Stimulated activated CD8-positive, alpha-beta memory T cell treated with anti-CD3 and anti-CD28 coated beads, Interleukin-15, amount 100 ng/mL, for 24 hours (primary cell): ENCODE measurements at places on chromosomes 5 and 9.

- no peak for DNase-seq
These were observed 289.3 kb downstream of the FANCC start for GRCh38 chr9:95027914-95028852.

- DNase-seq: no peak
These were observed 25.8 kb downstream of the WNT8A start for GRCh38 chr5:138109463-138110265.

GRCh38 chr5:131672776-131673175 is 37.7 kb upstream of the RAPGEF6 start:
- DNase-seq: no peak

DNA sequence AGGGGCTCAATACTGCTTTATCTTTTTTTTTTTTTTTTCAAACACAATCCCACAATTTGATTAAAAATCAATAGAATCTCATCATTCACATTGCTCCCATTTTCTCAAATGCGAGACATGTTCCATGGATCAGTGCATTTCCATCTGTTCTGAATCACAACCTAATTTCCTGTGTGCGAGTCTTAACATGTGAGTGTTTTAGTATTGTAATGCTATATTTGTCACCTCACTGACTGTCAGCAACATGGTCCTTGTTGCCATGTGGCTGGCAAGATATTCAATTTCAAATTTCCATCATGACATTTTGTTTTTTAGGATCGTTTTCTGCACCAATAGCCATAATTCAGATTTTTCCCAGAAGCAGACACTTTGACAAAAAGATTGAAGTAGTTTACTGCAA is 233.2 kb upstream of the PRDM9 start:
- no peak for DNase-seq

DNA sequence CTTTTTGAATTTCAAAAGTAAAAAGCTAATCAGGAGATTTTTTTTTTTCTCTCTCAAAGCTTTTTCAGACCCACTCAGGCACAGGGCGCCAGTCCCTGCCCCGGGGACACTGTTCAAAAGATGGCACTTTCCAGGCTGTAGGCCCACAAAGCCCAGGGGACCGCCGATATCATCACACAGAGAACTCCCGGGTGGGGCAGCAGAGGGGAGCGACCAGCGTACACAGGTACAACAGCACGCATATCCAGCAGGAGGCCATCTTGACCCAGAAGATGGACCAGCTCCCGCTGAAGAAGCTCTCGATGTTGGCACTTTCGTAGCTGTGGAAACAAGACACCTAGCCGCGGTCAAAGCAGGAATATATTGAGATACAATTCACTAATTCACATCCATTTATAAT is 108.3 kb downstream of the THBS4 start:
- DNase-seq: no peak

DNA sequence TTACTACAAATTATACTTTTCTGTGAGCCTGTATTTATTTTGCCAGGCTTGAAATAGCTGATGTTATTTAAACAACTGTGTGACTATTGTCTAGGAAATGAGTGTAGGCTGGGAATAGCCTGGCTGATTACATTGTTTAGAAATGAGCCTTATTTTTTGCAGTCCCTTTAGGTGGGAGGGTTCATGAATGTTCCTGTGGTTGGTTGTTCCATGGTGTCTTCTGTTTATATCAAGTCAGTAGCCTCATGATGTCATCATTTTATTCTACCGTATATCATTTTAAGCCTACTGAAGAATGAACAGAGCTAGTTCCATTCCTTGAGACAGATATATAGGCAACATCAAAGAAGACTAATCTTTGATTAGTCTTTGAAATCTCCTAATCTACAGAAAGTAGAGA is 53.1 kb downstream of the MAP1B start:
- no peak for DNase-seq

- DNase-seq: no peak
These were observed 118.5 kb upstream of the ERCC6L2 start for GRCh38 chr9:95756986-95757385.

DNA sequence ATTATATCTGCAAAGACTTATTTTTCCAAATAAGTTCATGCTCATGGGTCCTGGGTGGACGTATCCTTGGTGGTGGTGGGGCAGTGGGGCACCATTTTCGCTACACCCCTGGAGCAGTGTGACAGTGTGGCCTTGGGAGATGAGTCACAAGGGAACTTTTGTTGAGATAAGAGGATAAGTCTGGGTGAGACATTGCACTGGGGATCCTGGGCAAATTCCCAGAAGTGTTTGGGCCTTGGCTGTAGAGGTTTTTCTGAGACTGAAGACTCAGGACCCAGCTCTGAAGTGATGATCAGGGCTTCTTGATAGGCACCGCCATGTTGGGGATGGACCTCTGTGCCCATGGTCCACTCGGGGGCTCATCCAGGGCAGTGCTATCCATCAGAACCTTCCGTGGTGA is 149.4 kb downstream of the MACROH2A1 start:
- no peak for DNase-seq

GRCh38 chr5:94025788-94026473 is 284.5 kb upstream of the POU5F2 start:
- DNase-seq: no peak

DNA sequence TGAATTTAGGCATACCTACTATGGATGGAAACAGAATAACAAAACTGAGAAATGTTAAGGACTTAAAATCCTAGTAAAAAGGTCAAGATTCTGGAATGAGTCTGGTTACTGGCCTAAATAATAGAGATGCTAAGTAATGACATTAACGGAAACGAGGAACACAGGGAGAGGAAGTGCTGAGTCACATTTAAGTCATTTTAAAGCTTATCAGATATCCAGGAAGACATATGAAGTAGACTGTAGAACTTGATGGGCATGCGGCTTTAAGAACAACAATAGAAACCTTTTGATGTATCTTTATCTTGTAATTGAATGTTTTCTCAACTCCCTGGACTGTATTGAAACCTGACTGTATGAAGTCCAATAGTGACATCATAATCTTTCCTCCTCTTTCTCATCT is 1251.4 kb upstream of the CDH6 start:
- no peak for DNase-seq

- DNase-seq: no peak
These were observed 129.7 kb upstream of the BOD1 start for GRCh38 chr5:173746047-173746646.

- no peak for DNase-seq
These were observed 11.0 kb downstream of the SPINK14 start for GRCh38 chr5:148179234-148179824.

DNA sequence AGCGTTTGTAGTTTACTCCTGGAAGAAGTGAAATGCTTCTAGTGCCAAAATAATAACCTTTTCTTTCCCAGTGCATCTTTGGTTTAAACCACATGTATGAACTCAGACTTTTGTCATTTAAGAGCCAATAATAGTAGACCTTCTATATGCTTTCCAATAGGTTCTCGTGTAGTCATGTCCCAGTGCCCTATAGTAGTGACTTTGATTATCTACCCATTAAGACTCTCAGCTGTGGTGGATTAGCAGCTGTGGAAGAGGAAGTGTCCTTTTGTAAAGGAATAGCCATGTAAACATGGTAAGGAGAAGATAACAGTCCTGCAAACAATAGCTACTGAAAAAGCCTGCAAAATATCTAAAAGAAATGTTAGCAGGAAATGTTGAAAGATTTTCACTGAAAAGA is 765.3 kb downstream of the MTRR start:
- DNase-seq: no peak

DNA sequence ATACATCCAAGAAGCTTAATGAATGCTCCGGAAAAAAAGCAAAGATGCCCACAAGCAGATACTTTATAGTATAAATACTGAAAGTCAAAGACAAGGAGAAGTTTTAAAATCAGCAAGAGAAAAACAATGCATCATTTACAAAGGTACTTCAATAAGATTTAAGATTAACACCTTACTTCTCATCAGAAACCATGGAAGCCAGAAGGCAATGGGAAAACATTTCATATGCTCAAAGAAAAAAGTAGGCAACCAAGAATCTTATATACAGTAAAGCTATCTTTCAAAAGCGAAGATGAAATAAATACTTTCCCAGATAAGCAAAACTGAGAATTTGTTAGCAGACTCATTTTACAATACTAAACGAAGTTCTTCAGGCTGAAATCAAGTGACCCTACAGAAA is 51.1 kb downstream of the ABHD17B start:
- no peak for DNase-seq

DNA sequence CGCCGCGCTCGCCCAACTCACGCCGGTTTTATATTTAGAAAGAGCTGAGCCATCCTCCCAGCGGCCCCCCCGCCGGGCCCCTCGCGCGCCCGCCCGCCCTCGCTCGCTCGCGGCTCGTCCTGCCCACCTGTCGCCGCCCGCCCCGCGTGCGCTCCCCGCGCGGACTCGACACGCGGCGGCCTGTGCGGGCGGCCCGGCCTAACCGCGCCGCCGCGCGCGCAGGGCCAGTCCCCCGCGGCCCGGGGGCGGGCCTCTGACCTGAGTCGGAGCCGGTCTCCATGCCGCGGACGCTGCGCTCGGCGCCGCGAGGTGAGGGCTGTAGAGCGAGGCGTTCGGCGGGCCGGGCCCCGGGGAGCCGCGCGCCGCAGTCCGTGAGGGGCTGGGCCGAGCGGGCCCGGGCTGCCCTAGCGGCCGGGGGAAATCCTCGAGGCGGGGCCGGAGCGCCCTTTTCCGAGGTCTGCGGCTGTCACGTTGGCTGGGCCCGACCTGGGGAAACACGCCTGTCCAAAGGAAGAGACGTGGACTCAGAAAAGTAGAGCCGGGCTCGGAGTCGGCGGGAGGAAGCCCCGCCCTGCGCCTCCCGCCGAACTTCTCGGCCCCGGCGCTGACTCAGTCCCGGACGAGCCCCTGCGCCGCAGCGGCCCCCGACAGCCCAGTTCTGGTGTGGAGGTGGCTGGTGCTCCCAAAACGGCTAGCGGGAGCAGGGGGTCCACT is at the start of gene ECPAS:
ECPAS (minus strand) TSS at position 526 of the 714 bp plus-strand sequence. CDS start 11,465 bp downstream, outside the sequence.
- peak; percentile 47 for DNase-seq

DNA sequence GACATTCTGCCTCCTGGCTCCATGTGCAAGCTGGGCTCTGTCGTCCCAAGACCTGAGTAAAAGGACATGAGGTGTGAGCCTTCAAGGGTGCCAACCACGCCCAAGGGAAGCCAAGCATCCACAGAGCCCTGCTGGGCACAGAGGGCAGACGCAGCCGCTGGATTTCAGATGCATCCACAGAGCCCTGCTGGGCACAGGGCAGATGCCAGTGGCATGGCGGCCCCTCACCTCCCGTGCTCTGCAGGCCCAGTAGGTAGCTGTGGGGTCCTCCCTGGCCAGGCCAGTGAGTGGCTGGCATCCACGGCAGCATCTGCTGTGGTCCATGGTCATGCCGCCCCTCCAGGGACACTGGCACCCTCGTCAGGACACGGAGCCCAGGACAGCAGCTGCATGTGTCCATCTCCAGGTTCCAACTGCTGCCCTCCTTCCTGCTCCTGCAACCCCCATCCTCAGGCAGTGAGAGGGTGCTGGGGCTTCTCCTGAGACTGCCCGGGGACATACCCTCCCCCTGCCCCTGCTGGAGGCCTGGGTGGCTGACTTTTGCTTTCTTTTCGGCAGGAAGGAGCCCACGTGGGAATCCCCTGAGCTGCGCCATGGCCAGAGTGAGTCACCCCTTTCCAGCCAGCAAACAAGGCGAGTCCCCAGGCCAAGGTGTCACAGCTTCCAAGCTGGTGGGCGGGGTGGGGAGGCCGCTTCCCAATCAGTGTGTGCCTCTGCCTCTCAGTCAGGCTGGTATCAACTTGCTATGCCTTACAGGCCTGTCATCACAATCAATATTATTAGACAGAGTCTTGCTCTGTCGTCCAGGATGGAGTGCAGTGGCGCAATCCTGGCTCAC is 4.0 kb upstream of the TRAF2 start:
- DNase-seq: peak; percentile 57

DNA sequence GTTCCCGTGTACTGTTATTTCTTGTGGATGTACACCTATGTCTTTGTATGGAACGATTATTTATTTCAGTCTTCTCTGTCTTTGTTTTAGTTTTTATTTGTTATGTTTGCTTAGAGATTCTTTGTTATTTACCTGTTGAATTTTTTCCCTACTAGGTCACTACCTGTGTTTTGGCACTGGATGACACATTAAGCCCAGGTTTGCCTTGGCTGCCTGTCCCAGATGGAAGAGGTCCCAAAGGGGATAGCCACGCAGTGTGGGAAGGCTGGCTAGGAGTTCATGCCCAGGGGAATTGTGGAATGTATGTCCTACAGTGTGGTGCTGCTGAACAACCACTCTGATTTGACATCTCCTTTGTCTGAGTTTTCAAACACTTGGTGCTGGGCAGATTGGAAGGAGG is 15.6 kb upstream of the SLC36A2 start:
- DNase-seq: no peak

GRCh38 chr9:98226516-98226915 is 28.9 kb downstream of the TBC1D2 start:
- no peak for DNase-seq

GRCh38 chr5:158599157-158599556 is 500.6 kb downstream of the EBF1 start:
- no peak for DNase-seq

DNA sequence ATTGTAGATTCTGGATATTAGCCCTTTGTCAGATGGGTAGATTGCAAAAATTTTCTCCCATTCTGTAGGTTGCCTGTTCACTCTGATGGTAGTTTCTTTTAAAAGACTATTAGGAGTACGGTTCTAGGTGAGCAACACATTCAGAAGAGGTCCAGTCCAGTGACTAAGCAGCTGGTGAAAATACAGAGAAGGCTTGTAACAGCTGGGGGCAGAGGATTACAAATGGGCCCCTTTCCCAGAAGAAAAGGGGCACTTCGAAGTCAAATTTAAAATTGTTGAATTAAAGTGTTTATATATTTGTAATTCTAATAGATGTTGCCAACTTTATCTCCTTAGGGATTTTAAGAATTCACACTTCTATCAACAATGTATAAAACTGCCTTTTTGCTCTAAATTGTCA is 720.5 kb downstream of the TLE4 start:
- DNase-seq: no peak

GRCh38 chr5:36558641-36559040 is 47.8 kb upstream of the SLC1A3 start:
- no peak for DNase-seq

DNA sequence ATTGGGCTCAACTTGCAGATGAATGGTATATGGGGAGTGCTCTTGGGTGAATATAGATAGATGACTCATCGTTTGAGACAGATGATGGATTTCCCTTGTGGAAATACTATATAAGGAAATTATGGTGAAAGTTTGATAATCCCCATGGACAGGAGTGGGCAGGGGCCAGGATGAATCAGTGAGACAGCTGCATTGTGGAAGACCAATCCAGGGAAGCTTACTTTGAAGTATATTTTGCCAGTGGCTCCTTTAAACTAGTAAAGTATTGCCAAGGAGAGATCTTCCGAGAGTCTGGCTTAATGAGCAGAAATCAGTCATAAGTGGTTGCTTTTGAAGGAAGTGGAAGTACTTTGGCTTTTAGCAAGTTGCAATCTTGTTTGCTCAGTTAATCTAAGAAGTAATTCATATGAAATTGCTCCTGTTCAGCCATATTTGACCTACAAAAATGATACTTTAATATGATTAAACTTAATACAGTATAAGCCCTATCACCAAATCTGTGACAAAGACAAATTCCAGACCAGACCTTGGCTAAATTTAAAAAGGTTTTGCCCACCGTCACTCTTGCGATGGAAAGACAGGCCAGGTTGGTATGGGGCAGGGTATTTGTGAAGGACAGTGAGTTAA is 9.3 kb upstream of the TNC start:
- DNase-seq: no peak
